Cortex of kidney (tissue), 1 donor: ENCODE measurements at places on chromosomes 13 and 19.

- no peak for DNase-seq
Measured at GRCh38 chr13:20461860-20462532, 63.7 kb downstream of the CRYL1 start.

DNA sequence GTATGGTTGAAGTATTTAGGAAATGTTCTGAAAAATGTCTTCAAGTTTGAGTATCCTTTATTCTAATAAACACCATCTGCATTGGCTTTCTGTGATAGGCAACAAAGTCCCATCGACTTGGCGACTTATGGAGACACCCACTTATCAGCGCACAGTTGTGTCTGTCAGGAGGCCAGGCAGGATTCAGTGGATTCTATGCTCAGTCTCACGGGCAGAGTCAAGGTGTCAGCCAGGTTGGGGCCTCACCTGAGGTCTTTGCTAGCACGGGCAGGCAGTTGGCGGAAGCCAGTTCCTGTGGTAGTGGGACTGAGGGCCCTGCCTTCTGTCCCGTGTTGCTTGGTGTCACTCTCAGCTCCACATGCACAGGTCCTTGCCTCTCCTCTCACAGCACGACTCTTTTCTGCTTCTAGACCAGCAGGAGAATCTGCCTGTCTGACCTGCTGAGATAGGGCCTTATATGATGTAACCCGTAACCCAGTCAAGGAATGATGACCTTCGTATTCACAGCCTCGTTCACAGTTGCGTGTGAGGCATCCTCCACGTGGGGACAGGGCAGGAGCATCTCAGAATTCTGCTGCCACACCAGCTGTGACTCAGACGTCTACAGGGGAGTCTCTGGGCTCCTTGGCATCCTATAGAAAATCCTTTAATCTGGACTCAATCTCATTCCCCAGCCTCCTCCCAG, 10.0 kb downstream of the CUL4A start:
- DNase-seq = no peak

DNA sequence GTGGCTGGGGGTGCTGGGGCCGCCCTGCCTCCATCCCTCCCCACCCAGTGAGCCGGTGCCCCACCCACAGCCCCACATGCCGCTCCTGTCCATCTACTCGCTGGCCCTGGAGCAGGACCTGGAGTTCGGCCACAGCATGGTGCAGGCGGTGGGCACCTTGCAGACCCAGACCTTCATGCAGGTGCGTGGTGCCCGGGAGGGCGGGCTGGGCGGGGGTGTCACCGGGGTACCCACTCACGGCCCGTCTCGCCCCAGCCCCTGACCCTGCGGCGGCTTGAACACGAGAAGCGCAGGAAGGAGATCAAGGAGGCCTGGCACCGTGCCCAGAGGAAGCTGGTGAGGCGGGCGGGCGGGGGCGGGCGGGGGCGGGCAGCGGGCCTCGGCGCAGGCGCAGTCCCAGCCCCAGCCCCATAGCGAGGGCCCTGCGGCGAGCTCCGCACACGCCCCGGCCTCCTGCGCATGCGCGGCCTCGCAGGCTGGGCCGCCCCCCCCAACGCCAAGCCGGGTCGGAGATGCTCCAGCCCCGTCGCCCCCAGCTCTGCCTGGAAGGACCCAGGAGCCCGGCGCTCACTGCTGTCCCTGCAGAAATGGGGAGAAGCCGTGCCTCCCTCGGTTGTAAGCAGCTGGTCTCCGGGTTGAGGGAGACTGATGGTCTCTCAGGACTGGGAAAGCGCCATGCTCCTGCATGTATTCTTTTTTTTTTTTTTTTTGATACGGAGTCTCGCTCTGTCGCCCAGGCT, 7.7 kb downstream of the ARHGAP45 start:
- no peak for DNase-seq

GRCh38 chr13:91123456-91124127, 223.9 kb upstream of the MIR17HG start:
- DNase-seq = no peak

- no peak for DNase-seq
Measured at GRCh38 chr19:11384778-11385129, 640 bp upstream of the EPOR start.

GRCh38 chr13:110298505-110299282, 8.3 kb downstream of the COL4A1 start:
- no peak for DNase-seq

DNA sequence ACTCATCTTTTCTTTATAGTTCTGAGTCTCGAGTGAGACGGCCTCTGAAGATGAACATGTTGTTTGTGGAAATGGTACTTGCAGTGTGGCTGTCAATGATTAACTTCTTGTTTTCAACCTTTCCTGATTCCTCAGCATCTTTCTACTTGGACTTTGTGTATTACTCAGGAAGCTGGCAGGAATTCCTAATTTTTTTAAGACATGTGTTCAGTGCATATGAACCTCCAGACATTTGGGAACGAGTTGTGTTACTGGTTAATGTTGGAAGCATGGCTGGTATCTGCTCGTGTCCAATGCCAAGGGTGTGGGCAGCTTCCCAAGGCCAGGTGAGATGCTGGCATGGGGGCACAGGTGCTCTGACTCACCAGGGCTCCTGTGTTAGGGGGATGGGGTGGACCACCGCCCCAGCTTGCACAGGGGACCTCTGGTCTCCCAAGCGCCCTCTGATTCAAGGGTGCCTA, 61.1 kb upstream of the MCF2L start:
- no peak for DNase-seq

DNA sequence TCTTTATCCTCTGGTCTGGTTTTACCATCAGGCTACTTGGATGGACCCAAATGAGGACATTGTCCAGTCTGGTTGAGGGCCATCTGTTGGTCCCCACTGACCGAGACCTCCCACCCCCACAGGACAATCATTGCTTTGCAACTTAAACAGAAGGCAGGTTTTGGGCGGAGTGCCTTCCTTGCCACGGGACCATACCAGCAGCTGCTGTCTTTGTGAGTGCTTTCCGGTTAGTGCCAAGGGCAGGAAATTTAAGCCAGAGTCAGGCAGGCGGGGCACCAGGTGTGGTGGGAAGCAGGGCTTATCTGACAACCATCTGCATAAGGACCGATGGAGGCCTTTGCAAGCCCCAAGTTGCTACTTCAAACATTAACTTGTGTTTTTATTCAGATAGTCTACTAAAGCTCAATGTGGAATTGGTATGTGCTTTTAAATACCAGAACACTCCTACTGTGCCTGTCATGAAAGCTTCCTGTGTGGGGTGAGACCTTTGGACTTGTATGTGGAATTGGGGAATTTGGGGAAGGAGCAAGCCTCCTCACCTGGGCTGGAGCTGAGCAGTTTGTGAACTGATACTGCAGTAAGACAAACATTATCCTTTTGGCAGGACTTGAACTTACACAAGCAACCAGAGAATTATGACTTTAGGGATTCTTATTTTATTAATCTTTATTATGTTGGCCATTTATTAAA, 39.3 kb upstream of the UBE2L5 start:
- DNase-seq = no peak

DNA sequence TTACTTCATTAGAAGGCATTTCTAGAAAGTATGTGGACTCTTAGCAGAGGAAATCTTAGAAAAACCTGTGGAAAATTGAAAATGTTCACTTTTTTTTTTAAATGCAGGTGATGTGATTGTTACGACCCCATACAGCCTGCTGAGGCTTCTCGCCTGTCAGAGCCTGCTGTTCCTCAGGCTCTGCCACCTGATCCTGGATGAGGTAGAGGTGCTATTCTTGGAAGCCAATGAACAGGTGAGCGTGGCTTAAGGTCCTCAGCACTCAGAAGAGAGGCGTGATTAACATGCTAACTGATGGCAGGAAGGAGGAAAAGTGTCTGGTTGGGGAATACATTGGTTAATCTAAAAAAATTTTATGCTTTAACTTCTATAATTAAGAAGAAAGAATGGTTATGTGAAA, 71.4 kb downstream of the SLC7A9 start:
- DNase-seq = no peak

DNA sequence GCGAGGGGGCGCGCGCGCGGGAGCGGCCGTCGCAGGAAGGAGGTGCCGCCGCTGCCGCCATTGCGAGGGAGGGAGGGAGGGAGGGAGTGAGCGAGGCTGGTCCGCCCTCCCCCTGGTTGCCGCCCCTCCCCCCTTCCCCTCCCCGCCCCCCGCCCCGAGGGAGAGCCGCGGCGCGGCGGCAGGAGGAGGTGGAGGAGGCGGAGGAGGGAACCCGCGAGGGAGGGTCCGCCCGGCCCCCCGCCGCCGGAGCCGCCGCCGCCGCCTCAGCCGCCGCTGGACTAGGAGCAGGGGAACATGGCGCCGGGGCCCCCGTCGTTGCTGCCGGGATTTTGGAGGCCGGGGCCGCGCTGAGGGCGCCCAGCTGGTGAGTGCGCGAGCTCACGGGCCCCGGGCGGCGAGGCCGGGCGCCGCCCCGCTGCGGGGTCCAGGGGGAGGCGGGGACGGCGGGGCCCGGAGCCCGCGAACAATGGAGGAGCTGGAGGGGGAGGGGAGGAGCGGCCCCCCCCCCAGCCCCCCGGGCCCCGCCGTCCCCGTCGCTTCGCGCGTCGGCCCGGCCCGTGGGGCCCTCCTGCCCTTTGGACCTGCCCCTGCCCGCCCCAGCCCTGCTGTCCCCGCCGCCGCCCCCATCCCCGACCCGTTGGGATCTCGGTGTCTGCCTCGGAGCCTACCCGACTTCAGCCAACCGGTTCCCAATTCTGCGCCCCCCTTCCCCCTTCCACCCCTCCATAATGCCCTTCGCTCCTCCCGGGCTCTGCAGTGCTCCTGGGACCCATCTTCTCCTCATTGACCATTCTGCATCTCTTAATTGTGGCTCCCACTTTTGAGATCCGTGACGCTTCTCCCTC, at the start of gene ARHGAP35:
Gene ARHGAP35 (plus strand): TSS at position 152 of the 845 bp plus-strand sequence. CDS start 57,679 bp downstream, outside the sequence.
- DNase-seq = no peak

DNA sequence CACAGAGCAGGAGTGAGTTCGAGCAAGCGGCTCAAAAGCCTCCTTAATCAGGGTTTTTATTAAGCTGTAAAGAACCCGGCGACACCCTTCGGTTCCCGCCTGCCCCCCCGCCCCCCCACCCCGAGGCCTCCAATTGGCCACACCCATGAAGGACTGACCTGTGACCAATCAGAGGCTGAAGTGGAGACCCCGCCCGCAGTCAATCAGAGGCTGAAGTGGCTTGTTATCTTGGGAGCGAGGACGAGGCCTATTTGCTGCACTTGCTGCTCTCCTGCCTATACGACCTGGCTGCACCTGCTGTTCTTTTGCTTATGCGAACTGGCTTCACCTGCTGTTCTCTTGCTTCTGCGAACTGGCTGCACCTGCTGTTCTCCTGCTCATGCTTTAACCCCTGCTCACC, 844.9 kb downstream of the OLFM4 start:
- DNase-seq = no peak

DNA sequence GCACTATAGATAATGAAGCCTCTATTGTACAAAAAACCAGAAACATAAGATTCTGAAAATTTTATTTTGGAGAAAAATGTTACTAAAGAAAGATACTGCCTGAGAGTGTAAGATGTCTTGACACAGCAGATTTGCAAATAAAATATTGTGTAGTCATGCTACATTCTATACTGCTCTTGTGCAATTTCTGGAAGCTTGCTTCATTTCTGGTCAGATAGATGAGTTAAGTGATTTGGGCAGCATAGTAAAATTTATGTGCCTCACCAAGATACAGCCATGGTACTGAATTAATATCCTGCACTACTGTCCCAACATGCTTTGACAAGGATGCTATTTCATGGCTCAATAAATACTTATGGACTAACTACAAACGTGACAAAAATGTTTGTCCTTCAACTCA, 55.1 kb upstream of the STARD13 start:
- DNase-seq = no peak

DNA sequence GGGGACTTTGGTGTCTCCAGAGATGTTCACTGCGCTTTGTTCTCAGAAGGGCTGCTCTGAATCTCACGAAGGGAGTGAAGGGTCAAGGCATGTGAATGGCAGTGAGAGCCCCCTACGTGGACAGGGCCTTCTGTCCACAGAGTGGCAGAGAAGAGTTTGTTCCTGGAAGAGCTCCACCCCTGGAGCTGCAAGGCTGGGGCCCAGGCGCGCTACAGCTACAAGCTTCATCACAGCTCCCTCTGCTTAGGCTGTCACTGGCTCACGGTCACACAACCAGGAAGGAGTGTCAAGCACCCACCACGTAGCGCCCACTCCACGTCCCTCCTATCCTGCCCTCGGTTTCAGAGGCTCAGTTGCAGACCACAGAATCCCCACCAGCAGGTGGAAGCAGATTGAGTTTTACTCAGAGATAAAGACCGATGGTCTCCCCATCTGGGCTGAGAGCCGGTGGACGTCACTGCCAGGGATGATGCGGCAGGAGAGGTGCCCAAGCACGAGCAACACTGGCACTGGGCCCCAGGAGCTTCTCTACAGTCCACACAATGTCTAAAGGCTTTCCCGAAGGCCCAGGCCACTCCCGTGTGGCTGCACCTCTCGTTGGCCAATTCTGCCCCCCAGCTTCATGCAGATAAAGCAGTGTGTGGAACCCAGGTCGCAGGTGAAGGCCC, 23.0 kb upstream of the TFDP1 start:
- DNase-seq = no peak

- no peak for DNase-seq
Measured at GRCh38 chr13:72071713-72072112, 204.7 kb upstream of the DACH1 start.

DNA sequence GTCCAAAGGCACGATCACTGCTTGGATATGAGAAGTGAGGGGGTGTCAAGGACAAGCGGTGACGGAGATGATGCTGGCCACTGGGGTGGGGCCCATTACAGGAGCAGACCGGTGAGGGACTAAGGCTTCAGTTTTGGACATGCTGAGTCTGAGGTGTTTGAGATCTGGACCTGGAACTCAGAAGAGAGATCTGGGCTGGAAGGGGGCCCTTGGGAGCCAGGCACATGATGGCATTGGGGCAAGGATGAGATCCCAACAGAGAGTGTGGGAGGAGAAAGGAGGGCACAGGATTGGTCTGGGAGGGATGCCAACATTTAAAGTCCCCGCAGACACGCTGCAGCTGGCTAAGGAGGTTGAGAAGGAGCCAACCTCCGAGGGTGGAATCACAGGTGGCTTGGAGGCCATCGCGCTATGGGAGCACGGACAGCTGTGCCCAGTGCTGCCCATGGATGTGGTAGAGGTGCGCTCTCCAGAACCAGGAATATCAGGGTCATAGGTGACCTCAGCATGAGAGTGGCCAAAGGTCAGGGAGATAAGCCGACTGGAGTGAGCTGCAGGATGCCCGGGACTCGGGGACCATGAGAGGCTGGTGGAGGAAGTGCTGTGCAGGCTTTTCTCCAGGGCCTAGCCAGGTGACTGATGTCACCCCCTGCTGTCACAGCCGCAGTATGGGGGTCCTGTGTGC, 21.8 kb downstream of the DHRS12 start:
- DNase-seq = no peak

GRCh38 chr19:2050349-2050990, 574 bp downstream of the MKNK2 start:
- DNase-seq = no peak
